Inflammatory macrophage treated with lipopolysaccharide for 1 hour (primary cell): ENCODE measurements at places on chromosomes 7 and 10.

DNA sequence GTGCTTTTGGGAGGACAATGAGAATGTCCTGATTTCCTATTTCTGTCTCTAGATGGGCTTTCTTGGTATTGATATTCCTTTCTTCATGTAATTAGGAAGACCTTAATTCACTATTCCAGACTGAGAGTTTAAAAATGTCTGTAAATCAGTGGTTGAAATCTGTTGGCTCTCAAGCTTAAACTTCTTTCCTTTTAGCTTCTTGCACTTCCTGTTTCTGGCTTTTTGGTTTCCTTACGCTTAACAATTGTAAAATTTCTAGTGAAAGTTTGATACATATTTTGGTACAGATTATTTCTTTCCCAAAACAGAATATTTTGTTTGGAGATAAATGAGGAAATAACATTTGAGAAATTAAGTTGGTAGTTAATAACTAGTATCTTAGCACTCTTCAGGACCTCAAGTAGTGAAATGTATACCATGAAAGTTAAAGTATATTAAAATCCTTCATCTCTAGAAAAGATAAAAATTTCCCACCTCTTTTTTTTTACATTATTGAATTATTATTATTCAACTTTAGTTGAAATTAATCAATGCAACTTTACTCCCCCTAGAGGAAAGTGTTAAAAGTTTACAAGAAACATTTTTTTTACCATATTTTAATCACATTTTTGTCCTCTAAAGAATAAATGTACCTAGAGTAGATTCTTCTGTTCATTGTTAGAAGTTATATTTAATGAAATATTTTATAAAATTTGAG, 137.2 kb downstream of the PHTF2 start:
- DNase-seq = peak; percentile 11

- no peak for DNase-seq
Measured at GRCh38 chr10:101036726-101037125, 5.7 kb downstream of the SFXN3 start.

GRCh38 chr7:76300166-76300731, 2.2 kb upstream of the HSPB1 start:
- no peak for DNase-seq

DNA sequence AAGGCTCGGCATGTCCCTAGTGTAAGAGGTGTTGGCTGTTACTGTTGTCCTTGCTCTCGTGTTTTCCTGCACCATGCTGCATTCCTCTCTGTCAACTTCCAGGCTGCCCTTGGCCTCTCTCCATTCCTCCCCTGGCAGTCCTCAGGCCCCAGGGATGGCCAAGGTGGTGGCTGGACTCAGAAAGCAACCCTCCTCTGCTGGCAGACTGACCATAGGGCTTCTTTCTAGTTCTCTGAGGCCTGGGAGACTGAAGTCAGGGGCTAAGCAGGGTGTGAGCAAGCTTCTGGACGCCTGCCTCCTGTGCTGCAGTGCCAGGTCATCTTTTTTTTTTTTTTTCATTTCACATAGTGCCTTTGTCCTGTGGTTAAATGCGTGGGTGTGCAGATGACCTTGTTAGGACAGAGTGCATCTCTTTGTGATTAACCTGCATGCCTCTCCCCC, 72.0 kb downstream of the GOLGA7B start:
- no peak for DNase-seq

- no peak for DNase-seq
Measured at GRCh38 chr10:70085975-70086613, 33.4 kb downstream of the MACROH2A2 start.
